Keratinocyte (primary cell): ENCODE measurements at places on chromosomes 4 and X. TPM values are rescaled to one million over a fixed set of nuclear protein-coding genes. Genes with fewer than 3 reads are reported as not detected.

NEIL3 gene
- polyA plus RNA-seq, result 0.82 to 7.6 TPM (median 5.6 TPM) in 3 replicates

PCDH7 gene
- polyA plus RNA-seq, result 28.1 to 38.5 TPM (median 30.1 TPM) in 3 replicates

CXCL5 gene
- polyA plus RNA-seq, result 0.39 to 1.5 TPM (median 0.76 TPM) in 3 replicates

SLC7A11 gene
- 4.0 to 8.4 TPM (median 6.0 TPM) in 3 replicates for polyA plus RNA-seq

TLR3 gene
- 5.6 to 9.3 TPM (median 8.8 TPM) in 3 replicates for polyA plus RNA-seq
